ENCODE measurements at places on chromosomes 6 and 20.
A peak's percentile ranks its signal among the peaks of the same experiment; 100 is the strongest.

- peak; percentile 25 for DNase-seq
These were observed 275.1 kb downstream of the CDC5L start for GRCh38 chr6:44662461-44663121.

DNA sequence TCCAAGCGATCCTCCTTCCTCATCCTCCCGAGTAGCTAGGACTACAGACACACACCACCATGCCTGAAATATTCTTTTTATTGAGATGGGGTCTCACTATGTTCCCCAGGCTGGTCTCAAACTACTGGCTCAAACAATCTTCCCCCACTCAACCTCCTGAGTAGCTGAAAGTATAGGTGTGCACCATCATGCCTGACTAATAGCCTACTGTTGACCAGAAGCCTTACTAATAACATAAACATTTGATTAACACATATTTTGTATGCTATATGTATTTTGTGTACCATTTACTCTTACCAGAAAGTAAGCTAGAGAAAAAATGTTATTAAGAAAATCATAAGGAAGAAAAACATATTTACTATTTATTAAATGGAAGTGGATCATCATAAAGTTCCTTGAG is 11.9 kb upstream of the WFDC10A start:
- DNase-seq = no peak

DNA sequence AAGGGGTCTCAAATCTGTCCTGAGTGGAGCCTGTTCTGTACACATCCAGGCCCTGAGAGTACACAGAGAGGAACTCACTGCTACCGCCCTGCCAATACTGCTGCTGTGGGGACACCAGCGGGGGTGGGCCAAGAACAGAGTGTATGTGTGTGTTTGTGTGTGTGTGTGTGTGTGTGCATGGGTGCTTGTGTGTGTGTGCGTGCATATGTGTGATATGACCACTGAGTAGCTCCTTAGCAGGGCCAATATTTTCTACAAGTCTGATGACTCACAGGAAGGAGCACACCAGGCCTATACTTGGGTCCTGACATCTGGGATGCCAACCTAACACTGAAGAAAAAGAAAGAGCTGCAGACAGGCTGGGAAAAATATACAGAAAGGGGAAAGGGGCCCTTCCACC is 1.4 kb downstream of the RAET1E start:
- DNase-seq = peak; percentile 60

GRCh38 chr6:161584051-161584450 is 310.2 kb upstream of the AGPAT4 start:
- DNase-seq = no peak

DNA sequence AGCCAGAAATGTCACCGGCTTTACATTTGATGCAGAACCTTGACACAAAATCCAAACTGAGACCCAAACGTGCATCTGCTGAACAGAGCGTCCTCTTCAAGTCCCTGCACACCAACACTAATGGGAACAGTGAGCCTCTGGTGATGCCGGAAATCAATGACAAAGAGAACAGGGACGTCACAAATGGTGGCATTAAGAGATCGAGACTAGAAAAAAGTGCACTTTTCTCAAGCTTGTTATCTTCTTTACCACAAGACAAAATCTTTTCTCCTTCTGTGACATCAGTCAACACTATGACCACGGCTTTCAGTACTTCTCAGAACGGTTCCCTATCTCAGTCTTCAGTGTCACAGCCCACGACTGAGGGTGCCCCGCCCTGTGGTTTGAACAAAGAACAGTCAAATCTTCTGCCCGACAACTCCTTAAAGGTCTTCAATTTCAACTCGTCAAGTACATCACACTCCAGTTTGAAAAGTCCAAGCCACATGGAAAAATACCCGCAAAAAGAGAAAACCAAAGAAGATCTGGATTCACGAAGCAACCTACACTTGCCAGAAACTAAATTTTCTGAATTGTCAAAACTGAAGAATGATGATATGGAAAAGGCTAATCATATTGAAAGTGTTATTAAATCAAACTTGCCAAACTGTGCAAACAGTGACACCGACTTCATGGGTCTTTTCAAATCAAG is 108.4 kb downstream of the RTN4IP1 start:
- no peak for DNase-seq

Data from NCI-H226 (cell line).